Sigmoid colon (tissue), 7 donors: ENCODE measurements at places on chromosomes 12 and 14. TPM values are rescaled to one million over a fixed set of nuclear protein-coding genes. Genes with fewer than 3 reads are reported as not detected.

GRCh38 chr12:68981516-68981915 is 48.5 kb upstream of the CPM start:
- no peak for DNase-seq

DNA sequence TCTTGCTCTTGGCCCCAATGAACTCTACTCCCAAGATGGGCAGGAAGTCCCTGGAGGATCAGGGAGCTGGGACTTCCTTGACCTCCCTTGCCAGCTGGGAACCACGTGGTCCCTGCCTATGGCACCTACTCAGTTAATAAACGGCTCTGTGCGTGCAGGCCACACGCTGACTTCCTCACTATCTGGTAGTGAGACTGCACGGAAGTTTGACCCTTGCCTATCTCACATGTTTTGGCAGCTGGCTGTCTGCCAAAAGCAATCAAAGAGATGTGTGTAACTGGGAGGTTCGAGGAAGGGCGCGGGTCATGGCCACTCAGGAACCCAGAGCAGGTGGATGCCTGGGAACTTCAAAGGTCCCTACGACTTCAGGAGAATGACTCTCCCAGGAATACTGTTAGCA is 57.9 kb downstream of the RFLNA start:
- DNase-seq, result no peak

- DNase-seq, result no peak
Observed at GRCh38 chr12:132533584-132533958, 43.6 kb downstream of the FBRSL1 start.

GRCh38 chr12:57433370-57433769 is 1.2 kb upstream of the INHBC start:
- no peak for DNase-seq

- peak; percentile 78 for DNase-seq
Observed at GRCh38 chr12:57604454-57604991, at the start of gene DTX3. Gene DTX3 (plus strand): TSS chr12:57604824. CDS start chr12:57606518, 1,694 bp downstream.

- no peak for DNase-seq
Observed at GRCh38 chr14:71430321-71430677, 501.9 kb upstream of the RGS6 start.

GRCh38 chr14:20934148-20934762 is 21.0 kb upstream of the RNASE2 start:
- DNase-seq, result no peak

DNA sequence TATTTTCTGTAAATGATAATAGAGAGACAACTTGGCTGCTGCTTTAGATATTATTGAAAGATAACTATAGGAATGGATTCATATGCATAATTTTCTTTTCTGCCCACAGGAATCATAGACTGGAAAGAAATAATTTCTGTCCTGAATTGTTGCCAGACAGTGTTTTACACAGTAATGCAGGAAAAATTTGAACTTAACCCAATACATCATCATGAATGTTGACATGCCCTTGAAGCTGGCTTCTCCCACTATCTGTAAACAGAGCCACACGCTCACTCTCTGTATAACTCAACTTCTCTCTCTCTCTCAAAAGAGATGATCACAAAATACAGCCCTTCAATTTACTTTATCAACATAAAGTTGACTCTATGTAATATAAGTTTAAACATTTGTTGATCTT is 56.6 kb downstream of the PAX9 start:
- DNase-seq, result no peak

- no peak for DNase-seq
Observed at GRCh38 chr12:18932715-18933114, 194.8 kb downstream of the CAPZA3 start.

- no peak for DNase-seq
Observed at GRCh38 chr12:53616950-53617349, 9.2 kb downstream of the ATF7 start.

DNA sequence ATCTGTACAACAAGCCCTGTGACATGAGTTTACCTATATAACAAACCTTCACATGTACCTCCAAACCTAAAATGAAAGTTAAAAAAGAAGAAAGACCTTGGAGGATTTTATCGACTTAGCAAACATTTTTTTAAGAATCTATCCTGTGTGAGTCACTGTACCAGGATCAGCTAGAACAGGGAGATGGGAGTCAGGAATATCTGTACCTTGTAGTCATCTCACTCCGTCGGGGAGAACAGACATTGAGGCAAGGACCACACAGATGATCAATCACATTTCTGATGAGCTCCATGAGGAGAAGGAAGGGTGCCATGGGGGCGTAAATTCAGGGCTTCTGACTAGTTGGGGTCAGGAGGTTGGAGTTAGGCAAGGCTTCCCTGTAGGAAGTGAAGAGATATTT is 310.6 kb downstream of the VRK1 start:
- no peak for DNase-seq

- DNase-seq, result no peak
Observed at GRCh38 chr12:1738446-1738845, 47.6 kb downstream of the ADIPOR2 start.

Gene KLRG1
- 2.2 TPM for total RNA-seq

Gene KRT6C
- not detected for total RNA-seq

Gene FOXN4
- total RNA-seq, result 1.9 TPM
